ENCODE measurements at places on chromosomes 3 and 15.
A peak's percentile ranks its signal among the peaks of the same experiment; 100 is the strongest.

DNA sequence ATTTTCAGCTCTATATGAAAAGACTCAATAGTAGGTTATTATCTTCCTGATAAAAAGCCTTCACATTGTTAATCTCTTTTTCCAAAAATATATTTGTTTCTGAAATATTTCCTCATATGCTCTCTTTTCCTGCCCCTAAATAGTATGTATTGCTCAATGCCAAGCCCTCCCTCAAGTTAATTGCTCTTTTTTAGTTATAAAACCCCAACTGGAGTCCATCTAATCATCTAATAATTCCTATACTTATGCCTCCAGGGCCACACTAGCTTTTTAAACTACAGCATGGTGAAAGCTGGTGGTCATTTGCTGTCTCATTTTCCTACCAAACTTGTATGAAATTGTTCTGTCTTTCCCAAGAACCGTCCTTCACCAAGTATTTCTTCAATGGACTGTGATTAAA lies 26.7 kb downstream of the AQP9 start:
- DNase-seq, result no peak

- DNase-seq, result no peak
Measured at GRCh38 chr3:117630469-117630868, 920.9 kb downstream of the TUSC7 start.

GRCh38 chr3:132592216-132592615 lies 4.9 kb upstream of the ACKR4 start:
- DNase-seq, result no peak

- DNase-seq, result peak; percentile 71
Measured at GRCh38 chr15:40762919-40763800, 708 bp upstream of the GCHFR start.

DNA sequence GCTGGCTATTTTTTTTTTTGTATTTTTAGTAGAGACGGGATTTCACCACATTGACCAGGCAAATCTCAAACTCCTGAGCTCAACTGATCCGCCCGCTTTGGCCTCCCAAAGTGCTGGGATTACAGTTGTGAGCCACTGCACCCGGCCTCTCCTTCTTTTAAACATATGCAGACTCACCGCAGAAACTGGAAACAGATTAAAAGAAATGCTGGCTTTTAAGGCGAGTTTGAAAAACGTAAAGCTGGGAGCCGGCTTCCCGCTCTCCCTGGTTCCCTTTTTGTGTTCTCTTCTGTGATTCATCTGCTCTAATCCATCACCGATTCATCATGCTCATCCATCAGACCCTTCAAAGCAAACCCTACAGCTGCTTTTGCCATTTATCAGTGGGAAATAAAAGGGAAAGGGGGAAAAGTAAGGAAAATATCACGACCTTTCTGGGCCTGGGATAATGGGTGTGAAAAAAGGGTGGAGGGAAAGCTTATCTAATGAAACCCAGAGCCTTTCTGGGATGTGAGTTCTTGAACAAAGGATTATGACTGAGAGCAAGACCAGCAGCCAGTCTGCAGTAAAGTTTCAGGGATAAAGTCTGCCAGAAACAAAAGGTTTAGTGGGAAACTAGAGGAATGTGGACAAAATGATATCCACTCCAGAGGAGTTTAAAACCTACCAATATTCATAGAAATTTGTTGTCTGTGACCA lies 92.3 kb upstream of the LRIG1 start:
- DNase-seq, result no peak

DNA sequence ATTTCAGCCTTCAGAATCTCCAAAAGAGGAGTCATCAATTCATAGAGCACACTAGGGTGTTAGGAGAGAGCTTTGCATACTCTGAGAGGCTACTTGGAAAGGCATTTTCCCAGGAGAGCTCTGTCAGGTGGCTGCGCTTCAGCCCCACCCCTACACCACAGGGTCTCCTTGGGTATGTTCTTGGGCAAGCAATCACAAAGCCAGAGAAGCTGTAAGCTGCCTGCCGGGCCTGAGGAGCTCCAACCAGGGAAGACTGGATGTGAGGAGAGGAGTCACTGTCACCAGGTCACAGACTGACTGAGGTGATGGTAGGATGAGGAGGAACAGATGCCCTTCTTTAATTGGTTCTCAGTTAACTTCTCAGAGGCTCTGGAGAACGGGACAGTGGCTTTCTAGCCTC lies 9.8 kb upstream of the RPSA start:
- no peak for DNase-seq

DNA sequence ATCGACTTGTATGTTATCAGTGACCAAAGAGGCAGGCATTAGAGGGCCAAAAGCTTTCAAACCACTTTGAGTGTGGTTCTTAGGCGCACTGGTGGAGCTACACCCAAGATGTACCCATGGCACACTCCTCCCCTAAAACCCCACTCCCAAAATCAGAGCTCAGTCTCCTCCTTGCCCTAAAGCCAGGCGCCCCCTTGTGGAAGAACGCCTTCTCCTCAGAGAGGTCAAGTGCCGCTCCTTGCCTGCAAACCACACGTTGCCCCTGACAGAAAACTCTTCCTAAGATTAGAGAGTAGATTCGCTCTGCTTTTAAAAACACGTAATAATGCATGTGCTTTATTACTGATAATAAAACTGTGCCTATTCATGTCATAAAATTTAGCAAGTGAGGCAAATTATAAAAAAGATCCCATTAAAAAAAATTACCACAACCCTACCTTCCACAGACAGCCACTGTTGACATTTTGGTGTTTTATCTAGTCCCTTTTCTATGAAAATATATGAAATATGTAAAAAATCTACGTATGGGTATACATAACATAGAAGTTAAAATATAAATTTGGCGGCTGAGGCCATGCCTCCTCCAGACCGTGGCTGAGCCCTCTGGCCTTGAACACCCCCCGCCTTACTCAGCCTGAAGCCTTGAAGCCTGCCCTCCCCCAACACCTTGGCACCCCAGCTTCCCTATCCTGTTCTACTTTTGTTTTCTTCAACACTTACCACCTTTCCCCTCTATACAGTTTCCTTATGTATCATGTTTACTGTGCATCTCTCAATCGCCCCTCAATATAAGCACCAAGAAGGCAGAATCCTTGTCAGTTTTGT lies 33.5 kb downstream of the BCL2L10 start:
- peak; percentile 82 for DNase-seq

DNA sequence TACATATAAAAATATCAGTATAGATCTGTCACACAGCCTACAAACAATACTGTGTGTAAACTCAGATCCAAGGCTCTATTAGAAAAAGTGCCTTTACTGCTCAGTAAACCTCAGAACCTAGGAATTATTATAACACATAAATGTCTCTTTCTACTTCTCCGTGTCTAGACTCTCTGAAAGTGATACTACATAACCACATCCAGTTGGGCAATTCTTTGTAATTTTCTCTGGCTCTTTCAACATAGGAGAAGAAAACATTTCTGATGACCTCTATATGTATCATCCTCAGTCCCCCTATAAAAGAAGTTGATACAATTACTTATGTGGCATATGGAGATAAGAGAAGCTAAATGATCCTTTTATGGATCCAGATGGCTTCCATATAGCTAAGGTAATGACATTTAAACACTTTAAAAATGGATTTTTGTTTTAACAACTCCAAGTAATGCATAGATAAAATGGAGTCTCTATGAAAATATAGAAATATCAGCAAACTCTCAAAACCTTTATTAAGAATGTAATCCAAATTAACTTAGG lies 104.5 kb downstream of the LSAMP start:
- no peak for DNase-seq

DNA sequence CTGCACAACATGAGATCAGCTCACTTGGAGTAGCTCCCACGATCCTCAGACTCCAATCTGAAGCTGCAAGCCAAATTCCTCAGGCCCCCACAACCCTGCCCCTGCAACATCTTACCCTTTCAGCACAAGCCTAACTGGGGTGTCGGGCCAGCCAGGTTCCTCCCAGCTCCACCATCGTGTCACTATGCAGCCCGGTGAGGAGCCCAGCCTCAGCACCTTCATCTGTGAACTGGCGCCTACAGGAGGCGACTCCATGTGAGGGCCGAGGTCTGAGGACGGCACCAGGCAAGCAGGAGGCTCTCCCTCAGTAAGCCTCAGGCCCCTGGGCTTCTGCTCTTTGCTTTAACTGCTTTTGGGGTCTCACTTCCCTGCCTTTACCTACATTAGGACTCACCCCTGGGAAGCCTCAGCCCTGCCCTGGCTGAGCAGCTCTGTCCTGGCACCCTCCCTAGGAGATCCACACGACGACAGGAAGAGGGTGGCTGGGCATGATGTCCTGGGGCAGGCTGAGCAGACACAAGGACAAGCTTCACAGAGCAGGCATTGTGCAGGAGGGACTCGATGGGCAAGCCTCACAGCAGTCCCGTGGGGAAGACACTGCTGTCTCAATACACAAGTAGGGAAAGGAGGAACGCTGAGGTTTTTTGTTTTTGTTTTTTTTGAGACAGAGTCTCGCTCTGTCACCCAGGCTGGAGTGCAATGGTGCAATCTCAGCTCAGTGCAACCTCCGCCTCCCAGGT lies 104.6 kb downstream of the ADAMTS17 start:
- no peak for DNase-seq

- DNase-seq, result peak; percentile 63
Measured at GRCh38 chr3:142586803-142587406, 8.4 kb upstream of the ATR start.

DNA sequence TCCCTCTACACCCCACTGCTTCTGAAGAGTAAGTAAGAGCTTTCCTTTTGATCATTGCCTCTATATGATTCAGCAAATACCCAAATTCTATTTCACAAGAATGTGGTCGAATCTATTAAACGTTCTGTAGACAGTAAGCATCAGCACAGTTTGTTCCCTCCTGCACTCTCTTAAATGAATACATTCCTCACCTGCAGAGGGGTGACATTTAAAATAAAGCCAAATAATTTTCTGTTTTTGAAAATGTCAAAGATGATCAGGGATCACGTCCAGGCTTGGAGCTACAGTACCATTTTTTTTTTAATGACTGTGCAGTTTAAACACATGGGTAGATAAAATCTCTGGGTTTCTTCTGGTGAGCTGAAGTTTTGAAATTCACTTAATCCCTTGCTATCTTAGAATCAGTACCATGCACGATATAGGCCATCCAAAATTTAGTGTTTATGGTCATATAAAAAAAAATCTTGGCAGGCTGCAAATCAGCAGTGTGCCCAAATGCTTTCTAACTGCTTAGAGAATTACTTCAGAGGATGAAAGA lies 12.8 kb downstream of the PYDC2 start:
- no peak for DNase-seq

DNA sequence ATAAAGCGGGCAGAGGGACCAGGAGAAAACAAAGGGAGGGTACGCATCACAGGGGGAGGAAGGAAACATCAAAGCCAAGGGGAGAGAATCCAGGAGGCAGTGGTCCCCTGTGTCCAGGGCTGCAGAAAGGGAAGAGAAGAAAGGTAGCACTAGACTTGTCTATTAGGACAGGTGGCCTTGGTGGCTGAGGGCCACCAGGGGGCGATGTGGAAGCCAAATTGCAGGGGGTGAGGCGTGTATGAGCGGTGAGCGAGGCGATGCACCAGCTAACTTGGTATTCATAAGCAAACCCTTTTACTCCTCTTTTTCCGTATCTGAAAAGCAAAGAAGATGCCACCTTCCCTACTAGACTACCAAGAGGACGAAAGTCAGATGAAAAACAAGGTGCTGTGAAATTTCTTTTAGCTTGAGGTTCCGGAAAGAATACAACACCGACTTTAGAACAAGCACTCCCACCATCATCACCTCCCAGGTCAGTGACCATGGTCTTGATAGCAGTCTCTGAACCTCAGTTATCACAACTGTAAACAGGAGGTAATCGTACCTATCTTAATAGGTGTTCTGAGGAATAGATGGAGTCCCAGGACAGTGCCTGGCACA lies 654.4 kb upstream of the ADAMTS9 start:
- DNase-seq, result no peak

GRCh38 chr15:63318344-63318743 lies 40.9 kb downstream of the APH1B start:
- no peak for DNase-seq

GRCh38 chr3:46716461-46717441 lies 918 bp downstream of the PRSS50 start:
- no peak for DNase-seq

DNA sequence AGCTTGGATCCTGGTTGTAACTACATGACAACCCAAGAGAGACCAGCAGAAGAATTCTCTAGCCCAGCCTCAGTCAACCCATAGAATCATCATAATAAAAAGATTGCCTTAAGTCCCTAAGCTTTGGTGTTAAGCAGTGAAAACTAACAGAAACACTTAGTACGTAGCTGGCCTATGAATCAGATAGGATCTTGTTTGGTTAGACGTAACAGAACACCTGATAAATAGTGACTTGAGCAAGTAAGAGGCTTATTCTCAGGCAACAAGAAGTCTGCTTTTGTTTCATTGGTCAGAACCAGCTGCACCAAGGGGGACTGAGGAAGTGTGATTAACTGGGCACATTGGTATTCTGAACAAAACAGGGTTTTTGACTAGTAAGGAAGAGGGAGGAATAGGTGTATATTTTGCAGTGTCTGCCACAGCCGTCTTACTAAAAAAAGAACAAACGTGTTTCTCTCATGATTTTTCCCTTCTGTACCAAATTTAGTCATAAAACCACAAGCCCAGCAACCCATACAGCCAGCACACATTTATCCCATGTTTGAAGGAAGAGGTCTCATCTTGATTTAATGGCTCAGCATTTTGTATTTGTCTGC lies 53.3 kb upstream of the GLCE start:
- no peak for DNase-seq

DNA sequence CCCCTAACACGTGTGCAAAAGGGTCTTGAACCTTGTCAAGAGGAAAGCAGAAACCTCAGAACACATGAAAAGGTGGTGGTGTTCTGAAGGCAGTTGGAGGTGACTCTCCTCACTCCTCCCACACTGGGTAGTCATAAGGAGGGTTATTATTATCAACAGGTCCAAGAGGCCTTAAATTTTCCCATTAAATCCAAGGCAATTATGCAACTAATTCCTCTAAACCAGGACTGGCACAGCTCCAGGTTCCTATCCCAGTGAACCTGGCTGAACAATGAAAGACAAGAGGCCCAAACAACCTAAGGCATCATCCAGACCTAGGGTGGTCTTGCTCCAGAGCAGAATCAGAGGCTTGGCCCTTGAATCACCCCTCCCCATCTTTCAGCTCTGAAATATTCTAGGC lies 15.0 kb downstream of the MYLK start:
- DNase-seq, result no peak

GRCh38 chr3:9915254-9916141 lies 1.4 kb upstream of the IL17RC start:
- DNase-seq, result no peak

- no peak for DNase-seq
Measured at GRCh38 chr15:25688166-25688565, 175.0 kb downstream of the ATP10A start.

GRCh38 chr3:14204515-14205284 lies 26.1 kb downstream of the LSM3 start:
- no peak for DNase-seq

DNA sequence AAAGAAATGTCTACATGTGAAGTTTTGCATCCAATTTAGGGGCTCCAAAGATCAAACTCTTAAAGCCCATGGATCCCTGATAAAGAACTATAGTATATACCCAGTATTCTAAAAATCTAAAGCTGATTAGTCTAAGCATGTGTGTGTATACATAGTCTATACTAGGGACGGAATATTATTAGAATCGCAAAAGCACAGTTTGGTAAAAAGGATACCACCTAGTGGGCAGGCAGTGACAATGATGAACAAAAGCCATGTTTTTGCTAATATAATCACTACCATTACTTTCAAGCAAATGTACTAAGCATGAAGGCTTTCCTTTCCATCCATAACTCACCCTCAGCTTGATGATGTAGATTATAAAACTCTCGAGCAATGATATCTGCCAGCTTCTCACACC lies 16.5 kb downstream of the POLQ start:
- no peak for DNase-seq

- DNase-seq, result no peak
Measured at GRCh38 chr3:179247289-179248015, 3.5 kb downstream of the KCNMB3 start.
